A549 treated with DMSO at 1 μM for 4 hours (cell line): ENCODE measurements at places on chromosomes 7 and 10. TPM values are rescaled to one million over a fixed set of nuclear protein-coding genes. Genes with fewer than 3 reads are reported as not detected.

Gene ZNF777
- 16.1 to 21.5 TPM (median 18.6 TPM) in 5 replicates for total RNA-seq

Gene MKX
- total RNA-seq, result not detected in 5 replicates

Gene ETV1
- total RNA-seq, result 2.4 to 4.0 TPM (median 3.5 TPM) in 5 replicates

Gene PRSS37
- not detected in 5 replicates for total RNA-seq

Gene AKR1C3
- 1,116 to 1,302 TPM (median 1,202 TPM) in 5 replicates for total RNA-seq

Gene ZNF425
- total RNA-seq, result 1.0 to 1.3 TPM (median 1.2 TPM) in 5 replicates

Gene UBN2
- total RNA-seq, result 2.4 to 3.7 TPM (median 3.3 TPM) in 5 replicates

Gene AQP1
- 0.41 to 0.88 TPM (median 0.44 TPM) in 5 replicates for total RNA-seq

Gene ERVW-1
- total RNA-seq, result not detected in 5 replicates

Gene SPDYE5
- total RNA-seq, result not detected in 5 replicates

Gene ANK3
- 0.59 to 1.00 TPM (median 0.78 TPM) in 5 replicates for total RNA-seq

Gene ODAD2
- total RNA-seq, result not detected in 5 replicates

Gene PCDH15
- total RNA-seq, result not detected in 5 replicates

Gene CTBP2
- total RNA-seq, result 102 to 116 TPM (median 113 TPM) in 5 replicates

Gene ACSM6
- total RNA-seq, result not detected in 5 replicates
